Stomach (tissue), 19 donors: ENCODE measurements at places on chromosomes 12 and 14. TPM values are rescaled to one million over a fixed set of nuclear protein-coding genes. Genes with fewer than 3 reads are reported as not detected.
A peak's percentile ranks its signal among the peaks of the same experiment; 100 is the strongest.

NANOG gene
- not detected for total RNA-seq

- DNase-seq = no peak
Observed at GRCh38 chr14:45970621-45971020, 681.0 kb downstream of the RPL10L start.

ANHX gene
- total RNA-seq = not detected

NAV3 gene
- total RNA-seq = 1.7 TPM

- DNase-seq = no peak
Observed at GRCh38 chr12:24360461-24360860, 411.0 kb upstream of the SOX5 start.

- DNase-seq = peak; percentile 95
Observed at GRCh38 chr14:49598485-49599300, at the start of gene LRR1. Gene LRR1, plus strand, starts transcription at chr14:49598940. Its CDS starts 81 bp downstream, at chr14:49599021.

- DNase-seq = peak; percentile 79
Observed at GRCh38 chr12:49507139-49507538, 31.7 kb upstream of the KCNH3 start.

DNA sequence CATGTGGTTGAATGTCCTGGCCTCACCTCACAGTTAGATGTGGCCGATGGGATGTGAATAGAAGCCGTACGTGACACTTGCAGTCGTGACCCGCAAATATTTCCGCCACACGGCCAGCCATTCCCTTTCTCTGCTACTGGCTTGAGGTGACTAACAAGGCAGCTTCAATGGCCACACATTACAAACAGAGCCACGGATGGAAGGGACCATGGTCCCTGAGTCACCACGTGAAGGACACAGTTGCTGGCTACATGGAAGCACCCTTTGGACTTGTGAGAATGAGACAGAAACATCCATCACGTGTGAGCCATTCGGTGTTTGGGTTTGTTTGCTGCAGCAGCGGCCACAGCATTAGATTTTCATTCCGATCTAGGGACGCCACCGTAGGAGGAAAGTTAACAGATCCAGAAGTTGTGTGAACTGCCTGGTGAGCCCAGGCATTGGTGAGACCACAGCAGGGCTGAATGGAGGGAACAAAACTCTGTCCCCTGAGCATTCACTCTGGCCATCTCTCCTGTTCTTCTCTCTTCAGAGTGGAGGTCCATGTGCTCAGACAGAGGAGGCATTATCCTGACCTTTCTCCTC lies 33.5 kb upstream of the ADGRD1 start:
- no peak for DNase-seq

DNA sequence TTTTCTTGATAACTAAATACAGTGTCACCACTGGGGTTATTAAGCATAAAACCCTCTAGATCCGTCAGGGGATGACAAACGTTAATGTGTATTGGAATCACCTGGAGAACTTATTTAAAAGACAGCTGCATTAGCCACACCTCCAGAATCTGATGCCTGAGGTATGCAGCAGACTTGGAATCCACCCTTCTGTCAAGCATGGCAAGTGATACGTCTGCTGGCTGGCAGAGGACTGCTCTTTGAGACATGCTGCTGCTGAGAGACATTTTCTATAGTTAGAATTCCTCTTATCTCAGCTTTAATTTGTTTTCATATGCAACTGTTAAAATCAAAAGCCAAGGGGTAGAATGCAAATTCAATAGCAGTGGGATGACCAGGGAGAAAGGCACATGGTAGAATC lies 496.3 kb downstream of the NELL2 start:
- DNase-seq = no peak

DNA sequence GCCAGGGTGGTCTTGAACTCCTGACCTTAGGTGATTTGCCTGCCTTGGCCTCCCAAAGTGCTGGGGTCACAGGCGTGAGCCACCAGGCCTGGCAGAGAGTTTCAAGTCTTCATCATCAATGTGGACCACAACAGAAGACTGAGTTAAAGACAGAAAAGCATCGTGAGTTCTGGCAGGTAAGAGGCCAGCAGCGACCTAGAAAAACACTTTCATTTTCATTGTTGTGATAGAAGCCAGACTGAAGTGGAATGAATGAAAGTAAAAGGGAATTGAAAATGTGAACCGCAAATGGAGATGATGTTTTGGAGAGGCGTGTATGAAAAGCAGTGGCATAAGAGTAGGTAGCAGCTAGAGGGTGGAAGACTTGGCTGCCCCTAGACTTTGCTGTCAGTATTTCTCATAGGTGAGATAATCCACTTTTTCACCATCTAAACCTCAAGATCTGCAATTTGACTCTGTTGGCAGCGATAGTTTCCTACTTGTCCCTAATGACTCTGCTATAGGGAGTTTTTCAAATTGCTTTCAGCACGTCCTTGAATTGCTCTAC lies 47.1 kb upstream of the PLEKHA5 start:
- DNase-seq = no peak

RNASE1 gene
- total RNA-seq = 237 TPM

- peak; percentile 39 for DNase-seq
Observed at GRCh38 chr12:113439606-113440030, 17.4 kb downstream of the SDSL start.

- peak; percentile 91 for DNase-seq
Observed at GRCh38 chr14:68306934-68307789, 485.7 kb downstream of the ZFP36L1 start.

GRCh38 chr14:85317491-85318021 lies 212.4 kb upstream of the FLRT2 start:
- no peak for DNase-seq

RFX4 gene
- total RNA-seq = not detected

- DNase-seq = no peak
Observed at GRCh38 chr12:13141686-13142085, 38.2 kb upstream of the GSG1 start.

DNA sequence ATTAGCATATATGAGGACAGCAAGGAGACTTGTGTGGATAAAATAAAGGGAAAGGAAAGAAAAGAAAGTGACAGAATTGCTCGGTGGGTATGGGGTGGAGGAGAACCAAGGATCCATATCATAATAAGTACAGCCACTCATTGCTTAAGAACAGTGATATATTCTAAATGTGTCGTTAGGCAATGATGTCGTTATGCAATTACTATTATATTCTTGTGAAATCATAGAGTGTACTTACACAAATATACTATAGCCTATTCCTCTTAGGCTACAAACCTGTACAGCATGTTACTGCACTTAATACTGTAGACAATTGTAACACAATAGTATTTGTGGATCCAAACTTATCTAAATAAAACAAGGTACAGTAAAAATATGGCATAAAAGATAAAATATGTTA lies 271.1 kb downstream of the CCER1 start:
- no peak for DNase-seq

GRCh38 chr14:55951341-55952206 lies 166.6 kb upstream of the PELI2 start:
- DNase-seq = no peak

- peak; percentile 95 for DNase-seq
Observed at GRCh38 chr14:69152902-69153151, at the start of gene DCAF5. Gene DCAF5, minus strand, starts transcription at chr14:69153119. Its CDS starts 141 bp downstream, at chr14:69152978.

KLRB1 gene
- 4.4 TPM for total RNA-seq

DNA sequence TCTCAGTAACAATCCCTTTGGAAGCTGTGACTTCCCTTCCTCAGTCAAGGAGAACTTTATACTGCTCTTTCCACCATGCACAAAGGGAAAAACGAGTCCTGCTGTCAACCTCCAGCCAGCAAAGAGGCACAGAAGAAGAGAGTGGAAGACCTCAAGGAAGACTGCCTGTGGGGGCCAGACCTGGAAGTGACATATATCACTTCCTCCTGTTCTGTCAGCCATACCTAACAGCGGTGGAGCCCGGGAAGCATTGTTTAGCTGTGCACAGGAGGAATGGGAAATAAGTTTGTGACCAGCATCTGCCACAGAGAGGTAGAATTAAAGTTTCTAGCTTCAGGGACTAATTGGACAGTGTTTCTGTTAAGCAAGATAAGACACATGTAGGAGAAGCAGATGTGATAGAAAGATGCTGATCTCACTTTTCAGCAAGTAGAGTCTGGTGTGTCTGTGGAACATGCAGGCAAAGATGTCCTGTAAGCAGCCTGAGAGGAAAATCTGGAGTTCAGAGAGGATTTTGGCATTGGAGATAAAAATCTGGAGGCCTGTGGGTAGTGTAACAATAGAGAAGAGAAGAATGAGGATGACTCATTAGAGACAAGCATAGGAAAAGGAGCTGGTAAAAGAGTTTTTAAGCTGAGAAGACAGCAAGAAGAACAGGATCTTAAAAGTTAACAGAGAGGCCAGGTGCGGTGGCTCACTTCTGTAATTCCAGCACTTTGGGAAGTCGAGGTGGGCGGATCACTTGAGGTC lies 141.6 kb upstream of the CPSF6 start:
- no peak for DNase-seq

DNA sequence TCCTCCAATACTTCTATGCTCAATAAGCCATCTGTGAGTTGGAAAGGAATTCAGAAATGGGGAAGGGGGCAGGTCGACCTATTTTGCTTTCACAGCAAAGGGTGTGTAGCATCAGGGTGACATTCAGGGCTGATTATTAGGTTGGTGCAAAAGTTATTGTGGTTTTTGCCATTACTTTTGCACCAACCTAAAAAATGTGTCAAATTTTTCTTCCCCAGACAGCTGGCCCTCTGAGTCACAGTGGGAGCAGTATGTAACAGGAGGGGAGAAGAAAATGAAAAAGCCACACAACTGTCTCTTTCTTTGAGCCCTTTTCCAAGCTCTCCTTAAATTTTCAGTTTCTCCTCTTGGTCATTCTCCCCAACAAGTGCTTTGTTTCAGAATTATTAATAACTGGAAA lies 47.1 kb upstream of the GZMB start:
- no peak for DNase-seq

TMPO gene
- total RNA-seq = 37.9 TPM

DNA sequence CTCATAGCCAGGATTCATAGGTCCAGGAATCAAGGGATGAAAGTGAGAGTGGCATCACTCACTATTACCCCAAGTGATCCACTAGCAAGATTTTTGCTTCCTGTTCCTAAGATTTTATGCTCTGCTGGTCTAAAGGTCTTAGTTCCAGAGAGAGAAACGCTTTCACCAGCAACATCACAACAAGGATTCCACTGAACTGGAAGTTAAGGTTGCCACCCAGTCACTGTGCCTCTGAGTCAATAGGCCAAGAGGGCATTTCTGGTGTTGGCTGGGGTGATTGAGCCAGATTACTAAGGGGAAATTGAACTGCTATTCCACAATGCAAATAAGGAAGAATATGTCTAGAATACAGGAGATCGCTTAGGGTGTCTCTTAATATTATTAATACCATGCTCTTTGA lies 142.5 kb upstream of the ARID2 start:
- DNase-seq = no peak

- no peak for DNase-seq
Observed at GRCh38 chr14:78325911-78326310, 155.7 kb downstream of the NRXN3 start.

BMAL2 gene
- total RNA-seq = 8.9 TPM

GLIPR1 gene
- total RNA-seq = 5.4 TPM

TSPAN11 gene
- total RNA-seq = 5.5 TPM

DNA sequence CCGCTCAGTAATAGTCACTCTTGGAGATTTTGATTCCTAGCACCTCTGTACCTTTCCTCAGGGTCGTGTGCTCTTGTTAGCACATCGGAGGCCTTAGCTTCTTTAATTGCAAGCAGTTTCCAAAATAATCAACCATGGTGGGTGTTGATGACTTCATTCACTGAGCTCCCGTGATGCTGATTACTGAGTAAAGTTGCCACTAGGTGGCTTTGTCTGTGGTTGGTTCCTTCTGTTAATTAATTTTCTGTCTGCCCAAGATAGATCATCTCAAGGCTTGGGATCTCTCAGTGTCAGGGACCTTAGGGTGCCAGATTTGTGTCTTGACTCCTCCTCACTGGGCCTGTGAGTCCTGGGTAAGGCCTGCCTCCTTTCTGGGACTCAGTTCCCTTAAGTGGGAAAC lies 54.3 kb downstream of the PTPN11 start:
- DNase-seq = no peak

GSG1 gene
- not detected for total RNA-seq

DNA sequence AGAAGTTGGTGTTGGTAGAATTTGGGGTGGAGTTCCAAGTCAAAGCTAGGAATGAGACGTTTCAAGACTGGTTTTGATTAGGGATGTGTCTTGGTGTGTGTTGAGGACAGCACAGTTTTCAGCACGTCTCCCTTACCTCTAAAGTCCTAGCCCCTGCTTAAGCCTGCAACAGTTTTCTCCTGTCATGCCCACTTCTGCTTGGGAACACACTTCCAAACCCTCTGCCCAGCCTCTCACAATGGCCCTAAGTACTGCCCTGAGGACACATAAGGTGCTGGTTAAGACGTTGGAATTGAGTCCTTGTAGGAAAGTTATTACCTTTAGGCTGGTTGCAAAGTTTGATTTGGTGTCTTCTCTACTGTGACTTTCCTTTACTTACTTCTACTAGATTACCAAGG lies 710 bp upstream of the BMAL2 start:
- no peak for DNase-seq

DNA sequence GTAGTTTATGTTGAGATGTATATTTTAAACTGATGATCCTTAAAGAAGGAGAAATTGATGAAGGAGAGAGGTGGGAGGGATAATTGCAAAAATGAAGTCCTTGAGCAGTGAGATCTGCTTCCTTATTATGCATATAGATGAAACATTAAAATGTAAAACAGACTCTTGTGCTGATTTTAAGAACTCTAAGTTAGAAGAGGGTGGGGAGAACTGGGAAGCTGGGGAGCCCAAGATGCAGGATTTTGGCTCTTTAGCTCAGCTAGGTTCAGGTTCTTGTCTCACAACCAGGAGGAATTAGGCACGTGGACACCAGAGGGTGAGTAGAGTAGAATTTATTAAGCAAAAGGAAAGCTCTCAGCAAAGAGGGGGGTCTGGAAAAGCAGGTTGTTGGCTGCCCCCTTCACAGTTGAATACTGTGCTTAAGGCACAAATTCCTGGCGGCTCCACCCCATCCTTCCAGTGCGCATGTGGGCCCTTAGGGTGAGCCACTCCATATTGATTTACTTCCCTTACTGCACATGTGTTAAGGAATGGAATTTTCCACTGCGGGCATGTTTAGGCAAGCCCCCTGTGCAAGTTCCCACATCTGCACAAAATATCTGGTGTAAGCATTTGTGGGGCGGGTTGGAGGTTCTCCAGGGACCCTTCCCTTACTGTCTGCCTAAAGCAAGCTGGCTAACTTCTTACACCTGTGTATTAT lies 141.9 kb downstream of the BICD1 start:
- DNase-seq = no peak

GRCh38 chr14:99507860-99508640 lies 26.8 kb downstream of the CCNK start:
- DNase-seq = no peak

GRCh38 chr14:65431951-65432350 lies 19.4 kb downstream of the FUT8 start:
- no peak for DNase-seq

IL22 gene
- not detected for total RNA-seq

- peak; percentile 62 for DNase-seq
Observed at GRCh38 chr12:91413581-91414546, 231.2 kb upstream of the DCN start.

AKAP6 gene
- total RNA-seq = 3.5 TPM

PROX2 gene
- not detected for total RNA-seq

PUS7L gene
- 26.6 TPM for total RNA-seq

GRCh38 chr14:49733836-49734235 lies 34.1 kb upstream of the KLHDC2 start:
- no peak for DNase-seq

ARF3 gene
- total RNA-seq = 37.3 TPM
